ENCODE measurements at places on chromosomes 6 and 20. TPM values are rescaled to one million over a fixed set of nuclear protein-coding genes. Genes with fewer than 3 reads are reported as not detected.

DNA sequence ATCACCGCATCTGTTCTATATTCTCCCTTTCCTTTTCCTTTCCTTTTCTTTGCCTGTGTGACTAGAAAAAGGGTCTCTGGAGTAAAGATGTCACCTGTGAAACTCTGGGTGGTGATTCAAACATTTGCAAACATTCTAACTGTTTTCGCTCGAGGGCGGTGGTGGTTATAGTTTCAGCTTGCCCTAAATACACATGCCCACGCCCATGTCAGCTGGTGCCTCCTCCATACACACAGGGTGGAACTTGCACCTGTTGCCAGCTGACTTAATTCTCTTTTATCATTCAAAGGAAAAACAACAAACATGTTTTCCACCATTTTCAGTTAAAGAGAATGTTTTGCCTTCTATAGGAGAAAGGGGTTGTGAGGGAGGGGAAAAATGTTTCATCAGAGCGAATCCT is 381.9 kb upstream of the ARID1B start:
- peaks cover 56% of the 10 kb centered on the region for H3K4me1 ChIP-seq
- H3K36me3 ChIP-seq: no peaks in the 10 kb centered on the region
- H3K27me3 ChIP-seq: peaks cover 26% of the 10 kb centered on the region

DNA sequence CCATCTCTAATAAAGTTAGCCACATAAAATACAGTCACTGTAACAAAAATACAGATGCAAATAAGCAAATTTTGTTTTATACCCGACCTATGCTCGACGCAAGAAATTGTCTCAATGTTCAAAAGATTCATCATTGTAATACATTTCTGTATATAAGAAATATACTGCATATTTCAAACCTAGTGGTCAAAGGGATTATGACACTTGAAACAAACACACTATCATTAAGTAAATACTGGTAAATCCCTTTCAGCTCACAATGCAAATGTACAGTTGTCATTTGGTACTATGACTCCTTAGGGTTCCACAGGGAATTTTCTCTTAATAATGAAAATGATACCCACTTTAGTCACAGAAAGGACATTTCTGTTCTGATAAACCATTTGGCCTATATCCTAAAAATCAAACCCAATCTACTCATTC is 2.2 kb downstream of the HIVEP2 start:
- peak overlapping the region; percentile 99 for H3K27ac ChIP-seq
- H3K4me3 ChIP-seq: peak overlapping the region; percentile 98
- peaks cover 56% of the 10 kb centered on the region for H3K4me1 ChIP-seq
- peaks cover 7% of the 10 kb centered on the region for H3K36me3 ChIP-seq
- no peaks in the 10 kb centered on the region for H3K27me3 ChIP-seq

DNA sequence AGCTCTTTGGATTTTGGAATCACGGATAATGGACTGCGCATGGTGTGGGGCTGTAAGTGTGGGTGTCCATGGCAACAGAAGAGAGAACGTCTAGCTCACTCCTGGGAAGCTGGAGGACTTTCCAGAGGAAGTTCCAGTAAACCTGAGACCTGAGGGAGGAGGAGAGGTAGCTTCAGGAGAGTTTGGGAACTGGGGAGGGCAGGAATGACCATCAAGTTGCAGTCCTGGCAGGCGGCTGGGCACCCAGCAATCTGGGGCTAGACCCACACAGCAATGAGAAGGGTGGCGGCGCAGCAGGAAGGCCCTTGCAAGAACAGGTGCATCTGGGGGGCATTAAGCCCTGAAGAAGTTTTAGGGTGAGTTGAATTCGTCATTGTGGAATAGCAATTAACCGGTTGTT is 95.9 kb downstream of the FOXC1 start:
- H3K27me3 ChIP-seq: no peaks in the 10 kb centered on the region
- no peak overlapping the region for H3K4me3 ChIP-seq
- no peaks in the 10 kb centered on the region for H3K36me3 ChIP-seq
- no peak for DNase-seq

Gene TRIM10
- not detected for total RNA-seq

Gene LAMA4
- not detected for total RNA-seq
